Muscle of arm (tissue), 14 donors: ENCODE measurements at places on chromosomes 13 and 19. TPM values are rescaled to one million over a fixed set of nuclear protein-coding genes. Genes with fewer than 3 reads are reported as not detected.

DNA sequence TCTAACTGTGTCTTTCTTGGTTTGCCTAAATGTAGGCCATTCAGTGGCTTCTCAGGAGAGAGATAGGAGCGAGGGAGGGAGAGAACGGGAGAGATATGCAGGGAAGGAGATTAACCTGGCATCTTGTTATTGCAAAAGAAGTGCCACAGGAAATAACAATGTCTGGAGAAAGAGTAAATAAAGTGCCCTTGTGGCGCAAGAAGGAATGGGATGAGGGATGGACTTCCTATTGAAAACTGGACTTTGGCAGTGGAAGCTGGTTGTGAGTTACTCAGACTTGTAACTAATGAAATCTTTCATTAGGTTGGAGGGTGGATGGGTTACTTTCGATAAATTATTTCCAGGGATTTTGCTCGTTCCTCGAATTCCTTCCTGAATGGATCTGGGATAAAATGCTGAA lies 136.1 kb downstream of the LACC1 start:
- no peak for DNase-seq

GRCh38 chr19:5394551-5395505 lies 54.2 kb upstream of the PTPRS start:
- no peak for DNase-seq

GRCh38 chr19:4278419-4279266 lies at the start of gene SHD:
Gene SHD (plus strand): TSS chr19:4279266. CDS start chr19:4280064, 798 bp downstream.
- peak; percentile 43 for DNase-seq

GRCh38 chr13:23460921-23461320 lies 27.4 kb upstream of the SACS start:
- no peak for DNase-seq

DNA sequence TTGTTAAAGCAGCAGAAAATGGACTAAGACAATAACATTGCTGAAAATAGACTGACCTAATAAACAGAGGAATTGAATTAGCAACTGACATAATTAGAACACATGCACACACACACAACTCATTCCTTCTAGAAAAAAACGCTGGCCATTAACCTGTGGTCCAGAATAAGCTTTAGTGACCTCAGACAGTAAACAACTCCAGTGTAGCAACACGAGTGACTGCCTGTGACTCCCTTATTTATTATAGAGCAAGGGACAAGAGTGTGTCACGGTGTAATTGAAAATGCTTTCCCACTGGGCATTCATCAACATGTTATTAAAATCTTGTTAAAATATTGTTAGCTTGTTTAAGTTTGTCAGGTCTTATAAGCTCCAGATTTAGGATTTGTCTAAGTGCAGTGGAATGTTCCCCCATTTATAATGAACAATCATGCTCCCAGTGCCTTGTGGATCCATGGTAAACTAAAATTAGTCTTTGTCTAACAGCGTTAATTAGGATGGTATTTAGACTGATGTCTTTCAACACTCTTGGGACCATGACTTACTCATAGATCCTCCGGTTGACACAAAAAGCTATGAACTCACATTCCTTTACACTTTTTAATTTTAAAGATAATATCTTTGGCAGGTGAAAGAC lies 111.7 kb upstream of the IRS2 start:
- no peak for DNase-seq

GRCh38 chr13:74062933-74063332 lies 71.3 kb downstream of the KLF12 start:
- peak; percentile 80 for DNase-seq

DNA sequence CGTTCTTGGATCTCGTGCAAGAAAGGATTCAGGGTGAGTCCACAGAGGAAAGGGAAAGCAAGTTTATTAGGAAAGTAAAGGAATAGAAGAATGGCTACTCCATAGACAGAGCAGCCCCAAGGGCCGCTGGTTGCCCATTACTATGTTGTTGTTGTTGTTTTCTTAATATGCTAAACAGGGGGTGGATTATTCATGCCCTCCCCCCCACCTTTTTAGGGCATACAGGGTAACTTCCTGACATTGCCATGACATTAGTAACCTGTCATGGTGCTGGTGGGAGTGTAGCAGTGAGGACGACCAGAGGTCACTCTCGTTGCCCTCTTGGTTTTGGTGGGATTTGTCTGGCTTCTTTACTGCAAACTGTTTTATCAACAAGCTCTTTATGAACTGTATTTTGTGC lies 29.1 kb upstream of the PCDH9 start:
- no peak for DNase-seq

GRCh38 chr19:49887037-49887664 lies 9.5 kb downstream of the IL4I1 start:
- no peak for DNase-seq

DNA sequence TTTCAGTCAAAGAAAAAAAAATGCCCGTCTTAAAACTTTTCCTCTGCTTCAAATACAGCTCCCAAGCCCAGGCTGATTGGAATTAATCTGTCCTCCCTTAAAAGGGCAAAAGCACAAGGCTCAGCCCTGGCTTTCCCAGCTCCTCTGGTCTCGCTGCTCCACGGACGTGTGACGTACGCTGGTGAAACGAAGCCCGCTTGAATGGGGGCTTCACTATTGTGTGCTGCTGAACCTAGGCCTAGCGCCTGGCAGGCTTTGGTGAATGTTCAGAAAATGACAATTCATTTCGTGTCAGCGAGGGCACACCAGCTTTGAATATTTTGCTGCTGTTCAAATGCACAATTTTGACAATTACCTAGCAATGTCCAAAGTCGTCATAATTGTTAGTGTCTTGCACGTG lies 615 bp upstream of the ZNF135 start:
- no peak for DNase-seq

- no peak for DNase-seq
Measured at GRCh38 chr13:46529216-46529919, 23.6 kb upstream of the LRCH1 start.

DNA sequence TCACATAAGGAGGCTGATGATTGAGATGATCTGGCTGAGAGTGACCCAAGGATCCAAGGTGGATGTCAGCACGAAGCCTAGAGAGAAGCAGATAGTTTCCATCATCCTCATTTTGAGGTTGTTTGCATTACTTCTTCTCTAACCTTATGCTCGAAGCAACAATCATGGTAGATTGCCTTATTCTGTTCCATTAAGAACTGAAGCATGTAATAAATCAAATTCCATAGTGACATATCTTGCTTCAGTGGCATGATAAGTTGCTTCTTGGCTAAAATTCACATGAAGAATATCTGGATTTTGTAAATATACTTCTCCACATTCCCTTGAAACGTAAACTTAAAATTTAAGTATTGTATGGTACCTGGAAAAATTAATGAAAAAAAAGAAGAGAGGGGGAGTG lies 377.8 kb upstream of the DACH1 start:
- no peak for DNase-seq

The FLT3LG gene
- polyA plus RNA-seq, result not detected

The GJB6 gene
- polyA plus RNA-seq, result 38.0 TPM

The FFAR3 gene
- polyA plus RNA-seq, result 0.09 TPM

The ZNF749 gene
- 6.6 TPM for polyA plus RNA-seq

The TGFBR3L gene
- polyA plus RNA-seq, result 0.21 TPM

The METTL21C gene
- 24.3 TPM for polyA plus RNA-seq

The KLK3 gene
- not detected for polyA plus RNA-seq

The SLC7A9 gene
- polyA plus RNA-seq, result 0.32 TPM
